GM10248 (cell line): ENCODE measurements at places on chromosomes 12 and 14.

DNA sequence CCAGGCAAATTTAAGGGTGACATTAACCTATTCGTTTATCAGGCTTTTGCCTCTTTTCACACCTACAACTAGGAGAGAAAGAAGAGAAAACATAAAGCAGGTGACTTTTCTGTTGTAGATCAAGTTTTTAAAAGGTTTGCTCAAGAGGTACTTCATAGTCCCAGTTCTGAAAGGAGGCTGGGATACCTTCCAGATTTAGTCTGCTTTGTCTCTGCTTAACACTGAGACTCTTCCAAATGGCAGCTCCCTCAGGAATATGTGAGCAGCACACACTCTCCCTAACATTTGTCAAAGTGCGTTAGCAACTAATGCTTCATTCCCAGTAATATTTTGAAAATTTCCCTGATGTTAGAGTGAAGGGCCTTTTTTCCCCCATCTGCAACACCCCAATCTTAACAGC, 133.7 kb upstream of the RASSF8 start:
- no peak for DNase-seq

DNA sequence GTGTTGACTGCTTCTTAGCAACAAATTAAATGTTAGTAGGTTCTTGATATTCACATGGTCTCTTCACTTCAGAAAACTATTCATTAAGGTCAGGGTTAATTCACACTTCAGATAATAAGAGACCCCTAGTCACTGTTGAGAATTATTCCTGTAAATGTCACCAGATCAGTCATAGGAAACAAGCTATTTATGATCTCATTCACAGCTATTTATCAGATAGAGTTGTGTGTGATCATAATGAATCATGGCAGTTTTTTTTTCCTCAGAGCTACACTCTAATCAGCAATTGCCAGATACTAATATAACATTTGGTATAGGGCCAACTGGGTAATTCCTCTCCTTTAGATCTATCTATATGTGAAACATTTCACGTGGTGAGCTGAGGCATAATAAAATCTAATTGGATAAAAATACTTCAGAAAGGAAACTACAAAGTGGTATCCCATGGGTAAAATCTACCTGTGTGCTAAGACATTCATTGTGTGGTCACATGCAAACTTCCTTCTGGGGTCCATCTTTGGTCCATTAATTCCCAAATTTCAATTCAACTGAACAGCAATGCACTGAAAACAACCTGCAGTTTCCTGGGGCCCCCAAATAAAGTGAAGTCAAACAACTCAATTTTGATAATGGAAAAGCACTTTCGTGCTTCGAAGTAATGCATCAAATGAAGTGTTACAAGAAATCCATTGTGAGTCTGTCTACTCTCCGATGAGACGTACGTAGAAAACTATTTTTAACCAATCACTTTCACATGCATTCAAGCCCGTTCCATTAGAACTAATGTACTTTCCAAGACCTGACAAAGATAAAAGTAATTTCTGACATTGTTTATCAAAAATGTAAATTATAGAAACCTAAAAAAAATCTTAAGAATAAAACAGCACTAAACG, 197.0 kb downstream of the ACSS3 start:
- DNase-seq = no peak

- no peak for DNase-seq
Observed at GRCh38 chr14:37241198-37241597, 43.5 kb downstream of the MIPOL1 start.

- DNase-seq = no peak
Observed at GRCh38 chr12:91640021-91640420, 457.4 kb upstream of the DCN start.

- DNase-seq = peak; percentile 22
Observed at GRCh38 chr12:93415723-93416464, 25.9 kb downstream of the UBE2N start.

- DNase-seq = peak; percentile 67
Observed at GRCh38 chr12:121494093-121494787, 86.6 kb downstream of the KDM2B start.

DNA sequence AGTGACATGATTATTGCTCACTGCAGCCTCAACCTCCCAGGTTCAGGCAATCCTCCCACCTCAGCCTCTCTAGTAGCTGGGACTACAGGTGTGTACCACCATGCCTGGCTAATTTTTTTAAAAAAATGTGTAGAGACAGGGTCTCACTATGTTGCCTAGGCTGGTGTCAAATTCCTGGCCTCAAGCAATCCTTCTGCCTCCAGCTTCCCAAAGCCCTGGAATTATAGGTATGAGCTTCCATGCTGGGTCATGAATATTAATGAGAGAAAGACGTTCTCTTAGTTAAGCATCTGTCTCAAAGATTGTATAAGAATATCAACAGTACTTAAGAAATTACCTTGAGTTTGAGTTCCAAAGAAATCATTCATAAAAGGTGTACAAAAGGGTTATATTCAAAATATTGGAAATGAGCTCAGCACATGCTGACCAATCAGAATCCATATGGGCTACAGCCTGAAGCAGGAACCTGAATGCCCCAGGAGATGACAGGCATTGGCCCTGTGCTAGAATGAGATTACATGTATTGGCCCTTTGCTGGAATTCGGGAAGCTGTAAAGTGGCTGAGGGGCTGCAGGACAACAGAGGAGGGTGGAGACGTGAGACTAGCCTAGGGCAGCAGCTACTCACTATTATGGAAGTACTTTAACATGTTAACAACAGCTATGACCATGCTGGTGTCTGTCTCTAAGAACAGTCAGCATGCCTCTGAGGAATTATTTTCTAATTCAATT, 157.0 kb upstream of the CPNE8 start:
- DNase-seq = no peak

GRCh38 chr14:93655078-93655750, 133.1 kb downstream of the PRIMA1 start:
- peak; percentile 36 for DNase-seq

DNA sequence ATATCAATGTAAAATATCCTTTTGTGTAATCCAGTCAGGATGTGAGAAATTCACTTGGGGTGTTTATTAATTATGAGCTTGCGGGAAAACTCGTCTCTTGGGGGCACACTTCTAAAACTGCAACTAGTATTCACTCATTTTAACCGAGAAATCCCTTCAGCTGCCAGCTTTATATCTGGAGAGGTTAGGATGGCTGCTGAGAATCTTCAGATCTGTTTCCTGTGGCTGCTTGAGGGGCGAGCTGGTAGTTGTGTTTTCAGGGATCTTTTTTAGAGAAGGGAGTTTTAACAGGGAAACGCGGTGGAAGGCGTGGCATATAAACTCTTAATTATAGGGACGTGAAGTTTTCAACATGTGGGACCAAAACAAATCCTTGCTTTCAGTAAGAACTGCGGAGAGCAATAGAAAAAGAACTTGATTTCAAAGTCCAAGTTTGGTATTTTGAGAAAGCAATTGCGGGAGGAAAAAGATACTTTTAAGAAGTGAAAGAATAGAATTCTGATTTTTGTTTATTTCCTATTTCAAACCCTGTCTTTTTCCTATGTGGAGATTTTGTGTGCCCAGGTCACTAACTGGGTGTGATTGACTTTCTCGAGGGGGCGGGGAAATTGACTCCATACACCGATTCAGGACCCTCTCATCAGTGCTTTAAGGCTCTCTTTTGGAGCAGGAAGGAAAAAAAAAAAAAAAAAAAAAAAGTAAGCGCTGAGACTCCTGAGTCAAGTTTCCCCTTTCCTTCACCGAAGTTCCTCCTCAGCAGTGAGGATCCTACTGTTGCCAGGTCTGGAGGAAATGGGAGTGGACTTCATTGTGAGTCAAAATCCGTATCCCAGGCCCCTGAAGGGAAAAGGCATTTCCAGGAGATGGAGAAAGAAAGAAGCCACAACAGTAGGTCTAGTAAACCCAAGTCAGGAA, 1.1 kb downstream of the PPFIBP1 start:
- DNase-seq = no peak

- no peak for DNase-seq
Observed at GRCh38 chr14:34554540-34555250, 15.2 kb upstream of the EAPP start.

- DNase-seq = no peak
Observed at GRCh38 chr14:104082807-104083206, 2.7 kb upstream of the ASPG start.

GRCh38 chr12:98471085-98471484, 44.3 kb upstream of the TMPO start:
- DNase-seq = no peak
